ENCODE measurements at places on chromosomes 5 and 9.

GRCh38 chr9:127210851-127211730 lies 53.5 kb upstream of the GARNL3 start:
- no peak for DNase-seq

DNA sequence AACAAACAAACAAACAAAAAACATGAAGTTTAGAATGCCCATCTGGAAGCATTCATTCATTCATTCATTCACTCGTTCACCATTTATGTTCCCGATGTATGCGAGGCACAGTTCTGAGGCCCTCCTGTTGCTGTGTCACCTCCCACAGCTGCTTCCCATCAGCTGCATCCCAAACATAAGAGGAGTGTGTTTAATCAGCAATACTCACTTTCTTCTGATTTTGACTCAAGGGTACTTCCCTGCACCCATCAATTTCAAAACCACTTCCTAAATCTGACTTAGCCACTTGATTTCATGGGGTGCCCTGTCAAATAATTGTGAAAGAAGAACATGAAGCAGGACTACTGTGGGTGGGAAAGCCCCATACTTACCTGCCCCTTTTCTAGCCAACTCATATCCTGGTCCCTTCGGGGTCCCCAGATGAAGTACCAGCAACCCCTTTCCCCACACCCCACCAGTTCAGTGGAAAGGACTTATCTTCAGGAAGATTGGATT lies 128.0 kb upstream of the IL12B start:
- no peak for DNase-seq

GRCh38 chr5:76818844-76819831 lies at the start of gene F2RL1:
F2RL1 (plus strand) TSS chr5:76819030; CDS start chr5:76819183, 153 bp downstream.
- peak; percentile 15 for DNase-seq

DNA sequence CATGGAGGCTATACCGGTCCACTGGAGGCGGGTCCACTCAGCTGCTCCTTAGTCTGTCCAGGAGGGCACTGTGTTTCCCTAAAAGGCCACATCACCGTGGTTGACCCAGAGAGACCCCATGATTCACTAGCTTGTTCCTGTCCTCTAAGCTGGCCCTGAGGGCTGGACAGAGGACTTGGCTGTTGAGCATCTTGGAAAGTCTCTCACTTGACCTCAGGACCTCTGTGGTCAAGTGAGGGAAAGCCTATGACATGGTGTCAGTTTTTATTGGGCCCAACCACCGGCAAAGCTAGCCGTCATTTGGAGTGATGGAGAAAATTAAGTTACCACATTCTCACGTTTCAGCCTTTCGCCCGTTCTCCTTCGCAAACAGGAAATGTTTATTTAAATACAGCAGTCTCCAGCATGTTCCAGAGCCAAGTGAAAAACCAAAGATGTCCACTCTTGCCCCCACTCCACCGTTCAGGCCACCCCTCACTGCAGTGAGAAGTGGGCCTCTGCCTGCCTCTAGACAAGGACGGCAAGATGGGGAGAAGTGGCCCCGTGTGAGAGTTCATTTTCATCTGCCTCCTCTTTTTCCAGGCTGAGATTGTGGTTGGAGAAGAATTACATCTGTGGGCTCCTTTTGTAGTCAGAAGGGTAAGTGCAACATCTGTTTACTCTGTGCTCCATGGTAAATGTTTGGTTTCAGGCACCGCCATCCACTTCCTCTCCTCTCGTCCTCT lies 4.4 kb downstream of the SLIT3 start:
- no peak for DNase-seq

GRCh38 chr9:2396622-2397285 lies 224.8 kb upstream of the VLDLR start:
- DNase-seq = no peak

GRCh38 chr5:72612810-72613209 lies 105.6 kb upstream of the ZNF366 start:
- no peak for DNase-seq

GRCh38 chr5:74541381-74541781 lies 99.1 kb downstream of the ENC1 start:
- DNase-seq = no peak

- DNase-seq = no peak
Measured at GRCh38 chr5:113024076-113024697, 47.6 kb downstream of the DCP2 start.

DNA sequence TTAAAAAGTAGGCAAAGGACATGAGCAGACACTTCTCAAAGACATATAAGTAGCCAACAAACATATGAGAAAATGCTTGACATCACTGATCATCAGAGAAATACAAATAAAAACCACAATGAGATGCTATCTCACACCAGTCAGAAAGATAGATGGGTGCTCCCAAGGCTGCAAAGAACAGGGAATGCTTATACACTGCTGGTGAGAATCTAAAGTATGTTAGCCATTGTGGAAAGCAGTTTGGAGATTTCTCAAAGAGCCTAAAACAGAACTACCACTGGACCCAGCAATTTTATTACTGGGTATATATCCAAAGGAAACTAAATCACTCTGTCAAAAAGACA lies 154.2 kb downstream of the NDUFS4 start:
- no peak for DNase-seq

DNA sequence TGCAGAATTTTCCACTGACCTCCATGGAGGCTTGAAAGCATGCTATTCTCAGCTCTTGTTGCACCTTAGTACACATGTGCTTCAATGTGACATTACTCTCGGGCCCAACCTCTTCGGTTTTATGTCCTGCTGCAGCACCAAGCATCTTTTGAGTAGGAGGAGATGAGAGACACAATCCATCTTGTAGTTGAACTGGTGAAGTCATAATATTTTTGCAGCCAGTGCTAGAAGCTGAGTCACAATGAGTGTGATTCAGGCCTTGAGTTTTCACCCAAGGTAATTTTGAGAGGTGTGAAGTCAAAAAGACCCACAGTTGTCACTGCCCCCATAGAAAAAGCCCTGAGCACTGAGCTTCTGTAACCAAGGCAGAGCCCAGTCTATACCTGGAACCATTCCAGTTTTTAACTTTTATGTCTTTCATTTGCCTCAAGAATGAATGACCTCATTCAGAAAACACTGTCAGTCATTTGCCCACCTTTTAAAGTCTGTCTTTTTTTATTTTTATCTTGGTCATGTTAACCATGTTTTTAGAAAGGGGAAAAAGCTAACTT lies 117.7 kb downstream of the ZNF462 start:
- no peak for DNase-seq

- DNase-seq = no peak
Measured at GRCh38 chr5:160272264-160272663, 40.1 kb downstream of the CCNJL start.

DNA sequence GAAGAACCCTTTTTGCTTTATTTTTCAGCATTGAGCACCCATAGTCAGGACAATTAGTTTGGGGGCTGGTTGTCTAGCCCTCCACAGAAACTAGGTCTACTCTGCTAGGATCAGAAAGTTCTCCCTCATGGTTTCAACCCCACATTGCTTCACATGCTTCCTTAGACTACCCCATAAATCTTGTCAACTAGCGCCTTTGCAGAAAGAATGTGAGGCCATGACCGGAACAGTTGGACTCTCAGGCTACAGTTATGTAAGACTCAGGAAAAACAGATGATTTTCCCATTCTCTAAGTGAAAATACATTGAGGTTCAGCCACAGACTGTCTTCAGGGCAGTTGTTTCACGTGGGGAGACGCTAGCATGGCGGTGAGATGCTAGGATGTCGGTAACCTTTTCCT lies 255.6 kb downstream of the NR3C1 start:
- no peak for DNase-seq

GRCh38 chr5:143434261-143435209 lies 31.0 kb upstream of the NR3C1 start:
- DNase-seq = no peak

- no peak for DNase-seq
Measured at GRCh38 chr9:128020692-128021091, 39.9 kb upstream of the EEIG1 start.

GRCh38 chr9:135135171-135135928 lies 47.9 kb downstream of the OLFM1 start:
- DNase-seq = no peak

DNA sequence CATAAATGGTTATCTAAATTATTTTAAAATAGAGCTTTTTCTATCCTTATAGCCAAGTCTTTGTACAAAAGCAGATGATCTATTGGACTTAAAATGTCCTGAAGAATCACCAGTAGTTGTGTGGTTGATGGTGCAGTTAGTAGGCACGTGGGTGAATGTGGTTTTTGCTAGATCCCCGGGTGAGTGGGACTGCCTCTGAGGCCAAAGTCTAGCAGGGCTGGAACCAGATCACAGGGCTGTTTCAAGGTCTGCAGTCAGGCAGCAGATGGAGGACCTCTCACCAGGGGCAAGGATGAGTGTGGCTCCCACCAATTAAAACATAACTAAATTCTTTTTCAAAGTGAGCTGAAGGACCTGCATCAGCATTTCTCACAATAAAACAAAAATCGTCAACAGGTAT lies 604.7 kb upstream of the FTMT start:
- DNase-seq = no peak

DNA sequence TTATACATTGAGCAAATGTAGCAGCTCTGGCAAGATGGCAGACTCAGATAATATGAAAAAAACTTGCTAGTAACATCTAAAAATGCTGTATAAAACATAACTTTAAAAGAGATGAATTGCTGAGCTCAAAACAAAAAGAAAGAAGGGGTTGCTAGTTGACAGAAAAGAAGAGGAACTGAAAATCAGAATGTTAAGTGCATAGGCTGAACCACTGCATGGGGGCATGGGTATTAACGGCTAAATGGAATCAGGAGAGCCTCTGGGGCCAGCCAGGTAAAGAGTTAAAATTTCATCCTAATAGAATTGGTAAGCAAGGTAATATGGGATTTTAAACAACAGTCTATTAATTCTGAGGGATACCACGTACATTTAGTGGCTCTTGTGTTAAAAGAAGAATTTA lies 146.8 kb downstream of the SMC2 start:
- no peak for DNase-seq

DNA sequence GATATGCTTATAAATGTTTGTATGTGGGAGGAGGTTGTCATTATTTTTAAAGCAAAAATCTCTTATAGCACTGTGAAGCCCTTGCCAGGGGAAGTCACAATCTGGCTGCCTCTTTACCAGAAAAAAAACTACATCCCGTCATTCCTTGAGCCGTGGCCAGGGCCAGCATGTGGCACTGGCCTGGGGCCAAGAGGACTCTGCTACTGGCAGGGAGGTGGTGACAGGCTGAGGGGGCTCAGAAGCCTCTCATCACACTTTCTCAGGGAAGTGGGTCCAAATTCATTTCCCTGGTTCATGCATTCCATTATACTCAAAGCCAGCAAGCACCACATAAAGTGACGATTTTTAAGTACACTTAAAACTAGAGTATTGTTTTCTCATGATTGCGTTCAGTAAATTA lies 457.3 kb downstream of the ZNF608 start:
- no peak for DNase-seq

Data from stimulated activated CD8-positive, alpha-beta memory T cell treated with anti-CD3 and anti-CD28 coated beads, Interleukin-15, amount 100 ng/mL, for 24 hours (primary cell).